Amniotic epithelial cell (primary cell): ENCODE measurements at places on chromosomes 3 and 15.
A peak's percentile ranks its signal among the peaks of the same experiment; 100 is the strongest.

GRCh38 chr15:31400222-31400927 is 73.7 kb downstream of the KLF13 start:
- no peak for DNase-seq

DNA sequence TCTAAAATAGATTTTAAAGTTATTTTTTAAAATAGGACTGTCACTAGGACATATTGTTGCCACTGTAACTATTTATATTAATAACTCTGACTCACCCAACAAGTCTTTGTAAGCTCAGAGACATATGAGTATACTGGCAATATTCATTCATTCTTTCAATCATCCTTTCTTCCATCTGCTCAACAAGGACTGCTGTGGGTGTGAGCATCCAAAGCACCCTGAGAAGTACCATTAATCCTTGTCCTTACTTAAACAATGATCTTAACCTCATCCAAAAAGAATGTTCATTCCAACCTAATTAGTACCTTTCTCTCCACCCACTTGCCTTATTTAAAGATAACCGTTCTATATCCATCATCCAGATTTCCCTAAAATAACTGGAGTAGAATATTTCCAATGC is 94.2 kb upstream of the PPP2R3A start:
- DNase-seq, result no peak

GRCh38 chr3:125440559-125440955 is 65.4 kb upstream of the ZNF148 start:
- no peak for DNase-seq

GRCh38 chr3:15973940-15974339 is 176.2 kb upstream of the ANKRD28 start:
- peak; percentile 14 for DNase-seq

DNA sequence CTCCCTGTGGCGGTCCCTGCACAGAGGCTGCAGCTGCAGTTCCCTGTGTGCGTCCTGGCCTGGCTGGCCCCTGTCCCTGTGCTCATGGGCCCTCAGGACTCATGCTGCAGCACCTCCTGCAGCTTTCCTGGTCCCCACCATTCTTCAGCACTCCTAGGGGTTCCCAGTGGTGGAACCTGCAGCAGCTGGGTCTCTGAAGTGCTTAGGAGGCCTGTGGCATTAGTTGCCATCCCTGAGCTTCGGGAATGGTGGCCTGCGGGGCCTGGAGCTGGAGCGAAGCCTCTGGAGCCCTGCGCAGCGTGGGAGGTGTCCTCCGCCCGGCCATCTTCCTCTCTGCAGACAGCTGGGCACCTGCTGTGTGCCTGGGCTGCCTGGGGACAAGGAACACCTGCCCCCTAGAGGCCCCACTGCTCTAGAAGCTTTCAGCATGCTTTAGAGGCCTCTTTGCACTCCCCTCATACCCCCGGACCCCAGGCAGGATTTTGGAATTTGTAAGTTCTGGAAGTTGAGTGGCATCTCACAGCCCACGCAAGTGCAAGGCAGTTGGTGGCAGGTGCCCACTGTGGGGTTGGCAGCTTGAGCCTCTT is 13.1 kb downstream of the PLXNA1 start:
- no peak for DNase-seq

DNA sequence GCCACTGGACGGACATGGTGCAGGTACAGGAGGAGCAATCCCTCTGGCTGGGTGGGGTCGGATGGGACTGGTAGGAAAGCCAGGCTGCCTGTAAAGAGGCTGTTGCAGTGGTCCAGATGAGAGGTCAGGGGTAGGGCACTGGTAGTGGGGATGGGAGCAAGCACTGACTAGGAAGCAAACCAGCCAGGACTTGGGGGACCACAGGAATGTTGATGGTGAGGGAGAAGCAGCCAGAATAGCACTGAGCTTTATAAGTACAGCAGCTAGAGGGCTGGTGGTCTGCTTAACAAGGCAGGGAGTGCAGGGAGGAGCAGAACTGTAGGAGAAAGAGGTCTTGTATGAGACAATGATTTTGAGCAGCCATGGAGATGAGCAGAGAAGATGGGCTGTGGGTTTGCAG is 38.7 kb upstream of the PTPN23 start:
- peak; percentile 79 for DNase-seq

DNA sequence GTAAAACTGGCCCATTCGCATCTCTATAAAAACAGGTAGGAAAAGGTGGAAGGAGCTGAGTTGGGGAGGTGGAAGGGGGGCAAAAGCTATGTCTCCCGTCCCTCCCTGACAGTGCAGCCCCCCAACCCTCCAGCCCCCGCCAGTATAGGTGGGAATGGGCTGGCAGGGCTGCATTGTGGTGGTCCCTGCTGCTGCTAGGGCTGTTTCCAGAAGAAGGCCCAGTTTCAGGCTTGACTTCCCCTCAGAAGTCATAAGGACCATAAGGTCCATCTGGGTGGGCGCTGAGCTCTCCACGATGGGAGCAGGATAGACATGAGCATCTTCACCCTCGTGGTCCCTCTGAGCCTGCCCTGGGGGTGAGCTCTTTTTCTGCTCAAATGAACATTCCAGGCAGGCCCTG is 44.2 kb downstream of the APBA2 start:
- no peak for DNase-seq

GRCh38 chr3:11291808-11292207 is 19.6 kb downstream of the ATG7 start:
- DNase-seq, result no peak

DNA sequence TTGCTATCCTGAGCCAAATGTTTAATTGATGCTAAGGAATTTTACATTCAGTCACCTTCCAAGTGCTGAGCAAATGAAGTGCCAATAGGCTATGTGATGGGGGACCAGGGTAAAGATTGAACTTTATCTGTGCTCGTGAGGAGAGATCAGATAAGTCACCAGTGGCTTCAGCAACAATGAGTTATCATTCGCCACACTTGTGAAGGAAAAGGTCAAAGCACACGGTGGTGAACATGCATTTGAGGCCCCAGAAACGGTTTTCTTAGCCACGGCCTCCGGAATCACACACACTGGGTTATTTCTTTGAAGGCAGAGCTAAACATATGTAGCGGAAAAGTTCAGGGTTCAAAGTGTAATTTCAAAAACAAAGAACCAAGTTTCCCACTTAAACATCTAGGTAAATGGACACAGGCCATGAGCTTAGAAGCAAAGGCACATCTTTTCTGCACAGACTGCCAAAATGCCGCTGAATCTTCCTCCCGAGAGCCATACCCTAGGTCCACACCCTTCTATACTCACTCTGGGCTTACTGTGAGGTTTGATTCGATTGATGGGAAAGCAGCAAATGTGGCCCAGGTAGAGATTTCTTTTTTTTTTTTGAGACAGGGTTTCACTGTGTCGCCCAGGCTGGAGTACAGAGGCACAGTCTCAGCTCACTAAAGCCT is 268.5 kb downstream of the SHQ1 start:
- DNase-seq, result no peak

- DNase-seq, result no peak
Observed at GRCh38 chr15:83104141-83104540, 3.3 kb upstream of the TM6SF1 start.

GRCh38 chr3:126464494-126464893 is 11.2 kb downstream of the ZXDC start:
- no peak for DNase-seq

DNA sequence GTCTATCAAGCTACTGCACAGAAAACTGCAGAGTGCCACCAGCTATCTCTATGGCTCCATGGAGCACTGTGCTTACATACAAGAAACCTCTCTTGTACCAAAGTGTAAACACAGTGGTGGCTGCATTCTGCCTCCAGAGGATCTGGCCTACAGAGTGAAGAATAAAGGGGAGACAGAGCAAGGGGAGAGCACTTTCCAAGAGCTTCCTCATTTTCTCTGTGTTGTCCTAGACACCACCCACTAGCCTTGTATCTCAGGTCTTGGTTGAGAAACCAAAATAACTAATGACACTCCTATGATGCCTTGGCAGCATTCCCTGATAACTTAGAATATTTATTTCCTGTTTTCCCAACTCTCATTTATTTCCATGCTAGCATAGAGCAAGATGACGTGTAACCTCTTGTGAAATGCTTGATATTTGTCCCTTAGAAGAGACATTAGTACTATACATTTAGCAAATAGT is 56.9 kb upstream of the PHLDB2 start:
- DNase-seq, result peak; percentile 98

- peak; percentile 90 for DNase-seq
Observed at GRCh38 chr3:58041826-58042324, 33.7 kb downstream of the FLNB start.

GRCh38 chr3:42421818-42422796 is 11.7 kb upstream of the LYZL4 start:
- DNase-seq, result no peak

GRCh38 chr3:13710251-13710650 is 161.3 kb downstream of the FBLN2 start:
- no peak for DNase-seq

GRCh38 chr3:3686907-3687648 is 112.2 kb upstream of the LRRN1 start:
- DNase-seq, result no peak

- DNase-seq, result no peak
Observed at GRCh38 chr3:33385423-33385822, 54.8 kb downstream of the UBP1 start.

GRCh38 chr3:177367788-177368187 is 170.5 kb upstream of the TBL1XR1 start:
- no peak for DNase-seq

DNA sequence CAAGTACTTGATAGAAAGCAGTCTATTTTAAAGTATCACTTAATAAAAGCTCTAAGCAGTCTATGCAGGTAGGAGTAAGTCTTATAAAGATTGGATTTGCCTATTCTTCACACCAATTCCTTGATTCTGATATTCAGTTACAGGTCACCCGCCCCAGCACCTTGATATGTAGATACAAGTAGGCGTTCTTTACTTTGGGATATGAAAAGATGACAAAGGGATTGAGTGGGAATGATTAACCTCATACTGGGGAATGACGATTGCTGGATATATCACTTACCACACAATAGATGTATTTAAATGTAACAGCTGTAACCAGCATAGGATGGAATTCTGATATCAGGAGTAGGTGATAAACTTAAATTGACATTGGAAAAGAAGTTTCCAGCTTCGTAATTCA is 47.1 kb downstream of the HHLA2 start:
- DNase-seq, result no peak

GRCh38 chr15:79960502-79961212 is 10.3 kb downstream of the BCL2A1 start:
- peak; percentile 83 for DNase-seq

DNA sequence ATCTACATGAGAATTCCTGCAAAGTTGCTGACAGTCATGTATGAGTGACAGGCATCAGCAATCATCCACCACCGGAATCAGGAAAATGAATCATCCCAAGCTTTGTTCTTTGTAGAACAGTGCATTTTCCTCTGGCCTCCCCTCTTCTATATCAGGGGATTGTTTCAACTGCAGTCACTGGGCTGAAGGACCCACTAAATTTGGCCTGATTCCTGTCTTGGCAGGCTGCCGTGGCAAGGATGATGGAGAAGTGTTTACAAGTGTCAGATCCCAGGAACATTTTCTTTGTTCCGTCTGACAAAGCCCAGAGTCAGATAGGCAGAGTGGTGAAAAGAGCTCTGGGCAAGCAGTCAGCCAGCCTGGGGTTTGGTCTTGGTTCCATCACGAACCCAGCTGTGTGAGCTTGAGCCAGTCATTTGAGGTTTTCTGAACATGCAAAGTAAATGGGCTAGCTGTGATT is 175.1 kb upstream of the TSC22D2 start:
- peak; percentile 76 for DNase-seq

- DNase-seq, result no peak
Observed at GRCh38 chr3:100104442-100104798, 9.9 kb downstream of the FILIP1L start.

DNA sequence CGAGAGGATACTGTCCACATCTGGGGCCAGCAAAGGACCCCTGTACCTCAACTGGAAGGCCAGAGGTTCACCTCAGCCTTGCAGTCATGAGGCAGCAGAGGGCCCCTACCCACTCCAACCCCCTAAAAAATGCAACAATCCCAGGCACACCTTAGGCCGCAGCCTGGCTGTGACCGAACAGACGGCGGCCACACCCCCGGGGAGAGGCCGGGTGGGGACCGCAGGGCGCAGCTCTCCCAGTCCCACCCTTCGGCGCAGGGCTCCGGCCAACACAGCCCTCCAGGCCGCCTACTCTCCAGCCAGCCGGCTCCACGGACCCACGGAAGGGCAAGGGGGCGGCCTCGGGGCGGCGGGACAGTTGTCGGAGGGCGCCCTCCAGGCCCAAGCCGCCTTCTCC is 457 bp upstream of the DNAJA4 start:
- no peak for DNase-seq
